Astrocyte (in vitro differentiated cells and primary cell): ENCODE measurements at places on chromosomes 11 and 22. TPM values are rescaled to one million over a fixed set of nuclear protein-coding genes. Genes with fewer than 3 reads are reported as not detected.
A peak's percentile ranks its signal among the peaks of the same experiment; 100 is the strongest.

The MEI1 gene
- 0.19 and 0.64 TPM in 2 replicates for total RNA-seq

DNA sequence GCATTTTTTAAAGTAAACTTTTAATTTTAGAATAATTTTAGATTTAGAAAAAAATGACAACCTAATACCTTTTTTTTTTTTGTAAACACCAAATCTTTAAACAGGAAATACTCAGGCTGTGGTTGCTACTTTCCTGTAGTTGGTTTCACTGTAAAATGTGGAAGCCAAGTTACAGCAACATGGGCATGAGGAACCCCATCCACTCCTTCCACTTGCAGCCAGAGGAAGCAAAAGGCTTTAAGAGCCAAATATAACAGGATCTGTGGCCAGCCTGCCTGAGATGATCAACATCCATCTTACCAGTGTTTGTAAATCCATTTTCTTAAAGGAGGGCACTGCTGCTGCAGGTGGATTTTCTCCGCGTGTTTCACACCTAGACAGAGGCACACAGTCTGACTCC lies 66.2 kb downstream of the TNRC6B start:
- no peak overlapping the region for H3K4me3 ChIP-seq
- no peaks in the 10 kb centered on the region for H3K27me3 ChIP-seq
- DNase-seq: no peak
- H3K27ac ChIP-seq: no peak overlapping the region
- H3K36me3 ChIP-seq: no peaks in the 10 kb centered on the region

The CRYBB3 gene
- 0.43 TPM in 1 of 2 replicates, not detected in the other for total RNA-seq

GRCh38 chr11:126147208-126148111 lies 64.0 kb downstream of the RPUSD4 start:
- no peaks in the 10 kb centered on the region for H3K36me3 ChIP-seq
- no peaks in the 10 kb centered on the region for H3K4me1 ChIP-seq
- no peak overlapping the region for H3K4me3 ChIP-seq
- H3K27me3 ChIP-seq: peaks cover 27% of the 10 kb centered on the region
- DNase-seq: no peak

GRCh38 chr22:27670701-27671412 lies 130.7 kb downstream of the MN1 start:
- no peaks in the 10 kb centered on the region for H3K36me3 ChIP-seq
- no peak for DNase-seq
- peaks cover 29% of the 10 kb centered on the region for H3K4me1 ChIP-seq

The GLYATL2 gene
- total RNA-seq: not detected in 2 replicates

GRCh38 chr11:47987310-47987709 lies 7.0 kb downstream of the PTPRJ start:
- no peak overlapping the region for H3K27ac ChIP-seq
- DNase-seq: no peak
- H3K36me3 ChIP-seq: no peaks in the 10 kb centered on the region
- peaks cover 25% of the 10 kb centered on the region for H3K4me1 ChIP-seq
- no peaks in the 10 kb centered on the region for H3K27me3 ChIP-seq

The CD248 gene
- total RNA-seq: 50.9 and 58.8 TPM in 2 replicates

GRCh38 chr22:31940506-31940905 lies 3.8 kb upstream of the YWHAH start:
- peaks cover 4% of the 10 kb centered on the region for H3K4me1 ChIP-seq
- H3K27me3 ChIP-seq: no peaks in the 10 kb centered on the region
- no peak overlapping the region for H3K27ac ChIP-seq
- no peak overlapping the region for H3K4me3 ChIP-seq

DNA sequence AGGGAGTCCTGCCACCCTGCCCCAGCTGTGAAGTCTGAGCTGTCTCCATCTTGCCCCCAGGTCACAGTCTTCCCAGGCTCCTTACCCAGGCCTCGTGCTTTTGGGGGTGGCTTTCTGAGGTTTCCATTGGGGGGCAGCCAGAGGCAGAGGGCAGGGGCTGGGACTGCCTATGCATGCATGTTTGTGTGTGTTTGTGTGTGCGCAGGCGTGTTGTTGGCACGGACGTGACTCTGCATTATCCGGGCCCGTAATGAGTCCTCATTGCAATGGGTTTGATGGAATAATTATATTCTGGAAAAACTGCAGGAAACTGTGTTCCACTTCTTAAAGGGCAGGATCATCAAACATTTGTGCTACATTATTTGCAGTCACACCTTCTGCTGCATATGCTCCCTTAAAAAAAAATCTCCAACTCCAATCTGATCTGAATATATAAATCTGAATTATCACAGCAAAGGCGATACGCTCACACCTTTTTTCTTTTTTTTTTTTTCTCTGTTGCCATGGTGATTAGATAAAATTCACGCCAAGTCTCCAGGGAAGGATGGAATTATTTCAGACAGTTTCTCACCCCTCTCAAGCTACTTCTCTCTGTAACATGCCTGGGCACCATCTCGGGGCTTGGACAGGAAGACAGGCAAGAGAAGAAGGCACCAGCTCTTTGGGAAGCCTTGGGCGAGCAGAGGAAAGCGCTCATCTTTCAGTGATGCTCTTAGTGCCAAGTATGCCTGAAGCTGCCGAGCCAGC lies 45.9 kb downstream of the DSCAML1 start:
- H3K4me1 ChIP-seq: no peaks in the 10 kb centered on the region
- no peak overlapping the region for H3K27ac ChIP-seq
- H3K27me3 ChIP-seq: peaks cover 2% of the 10 kb centered on the region
- H3K36me3 ChIP-seq: no peaks in the 10 kb centered on the region
- DNase-seq: no peak
- H3K4me3 ChIP-seq: no peak overlapping the region

DNA sequence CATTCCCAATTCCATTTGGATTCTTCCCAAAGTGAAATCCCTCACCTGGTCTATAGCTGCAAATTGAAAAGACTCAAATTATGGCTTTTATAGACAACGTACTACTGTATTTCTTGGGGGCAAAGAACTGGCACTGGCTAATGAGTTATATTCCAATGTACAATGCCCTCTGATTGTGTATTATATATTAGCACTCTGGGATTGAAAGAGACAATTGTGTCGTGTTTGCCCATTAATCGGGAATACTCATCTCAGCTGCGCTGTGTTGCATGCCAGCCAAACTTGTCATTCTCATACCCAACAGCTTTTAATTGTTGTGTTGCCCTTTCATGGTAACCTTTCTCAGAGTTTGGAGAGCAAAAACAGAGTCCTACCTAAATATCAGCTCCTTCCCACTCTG lies 55.0 kb upstream of the ZBTB44 start:
- no peaks in the 10 kb centered on the region for H3K36me3 ChIP-seq
- no peak for DNase-seq
- peaks cover 36% of the 10 kb centered on the region for H3K27me3 ChIP-seq
- H3K4me3 ChIP-seq: no peak overlapping the region
- H3K4me1 ChIP-seq: no peaks in the 10 kb centered on the region

The ADAMTS8 gene
- total RNA-seq: 0.17 and 0.20 TPM in 2 replicates

The DLG2 gene
- total RNA-seq: 1.8 and 2.8 TPM in 2 replicates

The RIMBP3C gene
- 0.23 and 0.43 TPM in 2 replicates for total RNA-seq

DNA sequence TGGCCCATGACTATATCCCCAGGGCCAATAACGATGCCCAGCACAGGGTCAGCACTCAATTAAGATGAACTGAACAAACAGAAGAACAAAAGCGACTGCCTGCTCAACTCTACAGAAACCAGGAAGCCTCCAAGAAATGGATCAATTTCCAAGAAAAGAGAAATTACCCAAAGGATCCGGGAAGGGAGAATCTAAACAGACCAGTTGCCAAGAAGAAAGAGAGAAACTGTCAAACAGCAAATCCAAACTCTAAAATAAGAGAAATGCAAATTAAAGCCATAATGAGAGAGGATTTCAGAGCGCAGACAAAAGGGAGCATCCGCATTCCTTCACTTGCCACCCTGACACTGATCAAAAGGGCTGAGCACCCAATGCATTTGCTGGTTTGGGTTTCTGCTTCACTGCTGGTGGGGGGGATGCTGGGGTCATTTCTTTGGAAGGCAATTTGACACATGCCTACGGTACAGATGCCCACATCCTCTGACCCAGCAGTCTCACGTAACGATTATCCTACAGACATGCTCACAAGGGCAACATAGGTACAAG lies 37.7 kb upstream of the RFPL3 start:
- H3K27ac ChIP-seq: no peak overlapping the region
- no peaks in the 10 kb centered on the region for H3K27me3 ChIP-seq
- H3K4me3 ChIP-seq: no peak overlapping the region
- H3K36me3 ChIP-seq: no peaks in the 10 kb centered on the region
- H3K4me1 ChIP-seq: no peaks in the 10 kb centered on the region
- DNase-seq: no peak

GRCh38 chr22:29313126-29313575 lies 2.3 kb downstream of the RASL10A start:
- no peak overlapping the region for H3K27ac ChIP-seq
- H3K4me1 ChIP-seq: peaks cover 42% of the 10 kb centered on the region
- no peak overlapping the region for H3K4me3 ChIP-seq

GRCh38 chr11:111059726-111060125 lies 185.8 kb upstream of the POU2AF2 start:
- no peak overlapping the region for H3K27ac ChIP-seq
- no peaks in the 10 kb centered on the region for H3K27me3 ChIP-seq
- peaks cover 13% of the 10 kb centered on the region for H3K4me1 ChIP-seq
- H3K36me3 ChIP-seq: no peaks in the 10 kb centered on the region
- DNase-seq: peak; percentile 36

The CBLIF gene
- total RNA-seq: not detected in 2 replicates

DNA sequence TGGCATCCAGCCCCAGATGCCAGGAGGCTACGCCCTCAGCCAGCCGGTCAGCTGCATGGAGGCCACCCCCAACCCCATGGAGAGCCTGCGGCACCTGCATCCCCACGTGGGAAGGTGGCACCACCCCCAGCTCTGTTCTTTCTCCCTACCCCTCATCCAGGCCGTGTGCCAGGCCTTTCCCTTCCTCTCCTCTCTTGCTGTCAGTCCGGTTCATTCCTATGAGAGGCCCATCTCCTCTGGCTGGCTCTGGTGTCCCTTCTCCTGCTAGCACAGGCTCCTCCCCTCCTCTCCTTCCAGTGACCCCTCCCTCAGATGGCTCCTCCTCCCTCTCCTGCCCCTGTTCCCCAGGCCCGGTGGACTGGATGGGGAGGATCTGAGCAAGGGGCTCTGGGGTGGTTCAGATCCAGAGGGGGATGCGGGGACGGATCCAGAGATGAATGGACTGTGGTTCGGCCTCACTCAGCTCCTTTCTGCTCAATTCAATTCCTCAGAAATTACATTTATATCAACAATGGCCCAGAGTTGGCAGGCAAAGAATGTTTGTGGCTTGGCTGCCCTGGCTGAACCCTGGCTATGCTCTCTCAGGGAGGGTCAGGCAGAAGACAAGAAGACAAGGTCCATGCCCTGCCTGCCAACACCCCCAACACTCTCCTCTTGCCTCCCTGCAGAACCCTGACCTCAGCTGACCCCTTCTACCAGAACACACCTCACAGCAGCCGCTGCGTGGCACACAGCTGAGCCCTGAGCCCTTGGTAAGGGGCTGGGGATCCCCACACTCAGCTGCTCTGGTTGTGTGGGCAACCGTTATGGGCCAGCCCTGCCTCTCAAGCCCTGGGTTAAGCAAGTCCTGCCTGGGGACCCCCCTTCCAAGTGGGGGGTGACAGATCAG lies 18.5 kb upstream of the LRRC10B start:
- H3K36me3 ChIP-seq: no peaks in the 10 kb centered on the region
- no peaks in the 10 kb centered on the region for H3K27me3 ChIP-seq
- DNase-seq: peak; percentile 22

The NF2 gene
- 84.8 and 93.4 TPM in 2 replicates for total RNA-seq

DNA sequence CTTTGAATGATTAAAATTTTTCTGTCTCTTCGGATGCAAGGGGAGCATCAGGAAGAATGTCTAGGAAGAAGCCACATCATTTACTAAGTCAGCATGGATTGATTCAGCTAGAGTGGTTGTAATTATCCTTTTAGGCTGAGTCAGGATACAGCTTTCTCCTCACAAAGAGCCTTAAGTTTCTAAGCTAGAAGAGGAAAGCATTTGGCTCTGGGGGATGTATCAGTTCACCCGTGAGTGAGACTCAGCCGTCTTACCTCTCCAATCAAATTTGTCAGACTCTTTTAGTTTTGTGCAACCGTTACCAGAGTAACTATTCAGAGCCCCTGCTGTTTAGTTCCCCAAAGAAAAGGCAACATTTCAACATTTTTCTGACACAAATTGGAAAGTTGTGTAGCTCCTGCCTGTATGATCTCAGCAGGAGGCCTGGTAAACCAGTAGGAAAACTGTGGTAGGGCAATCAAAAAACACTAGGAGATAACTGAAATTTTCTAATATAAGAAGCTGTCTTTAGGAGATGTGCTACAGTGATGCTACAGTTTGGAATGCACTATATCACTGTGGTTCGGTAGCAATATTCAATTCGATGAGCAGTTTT lies 432.4 kb upstream of the LUZP2 start:
- DNase-seq: peak; percentile 23
- no peaks in the 10 kb centered on the region for H3K4me1 ChIP-seq
- H3K4me3 ChIP-seq: no peak overlapping the region
- H3K27me3 ChIP-seq: no peaks in the 10 kb centered on the region

DNA sequence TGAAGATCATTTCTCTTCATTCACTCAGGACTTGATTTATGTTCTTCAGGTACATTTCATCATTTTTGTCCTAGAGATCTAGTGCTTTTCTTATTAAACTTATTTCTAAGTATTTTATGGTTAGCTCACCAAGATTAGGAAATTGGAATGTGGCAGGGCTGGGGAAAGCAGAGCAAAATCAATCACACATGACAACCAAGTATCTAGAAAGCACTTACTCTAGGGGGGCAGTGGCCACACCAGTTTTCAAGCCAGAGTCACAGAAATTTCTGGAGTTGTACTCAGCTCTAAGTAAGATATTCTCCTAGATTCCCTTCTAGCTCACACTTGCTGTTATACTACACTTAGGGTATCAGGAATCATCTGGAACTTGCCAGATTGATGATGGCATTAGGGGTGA lies 33.3 kb upstream of the MYEOV start:
- H3K4me1 ChIP-seq: no peaks in the 10 kb centered on the region
- no peak overlapping the region for H3K27ac ChIP-seq
- peaks cover 4% of the 10 kb centered on the region for H3K27me3 ChIP-seq
- H3K4me3 ChIP-seq: no peak overlapping the region
- no peaks in the 10 kb centered on the region for H3K36me3 ChIP-seq

DNA sequence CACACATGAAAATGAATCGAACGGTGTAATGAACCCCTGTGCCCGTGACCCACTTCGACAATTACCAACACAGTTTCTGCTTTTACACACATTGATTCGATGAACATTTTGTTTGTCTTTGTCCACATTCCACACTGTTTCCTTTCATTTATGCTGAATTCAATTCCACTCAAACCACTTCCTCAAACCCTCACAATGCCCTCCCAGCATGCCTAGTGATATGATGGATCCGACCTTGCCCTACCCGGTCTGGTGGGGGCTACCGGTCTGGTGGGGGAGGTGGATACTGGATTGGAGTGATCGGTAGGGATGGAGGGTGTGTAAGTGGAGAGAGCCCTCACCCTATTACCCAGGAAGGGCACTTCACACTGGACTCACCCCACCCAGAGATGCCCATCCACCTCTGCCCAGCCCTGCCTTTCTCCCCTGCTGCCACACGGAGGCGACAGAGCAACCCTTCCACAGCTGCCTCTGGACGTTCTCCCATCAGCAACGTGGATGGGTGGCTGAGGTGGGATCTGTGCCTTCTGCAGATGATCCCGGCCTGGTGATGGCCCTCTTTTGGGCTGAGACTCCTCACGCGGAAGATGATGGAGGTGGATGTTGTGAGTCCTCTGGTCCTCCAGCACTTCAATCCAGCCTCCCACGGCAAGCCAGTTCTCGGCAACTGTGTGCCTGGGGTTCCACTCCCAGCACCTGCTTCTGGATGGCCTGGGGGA lies 33.0 kb upstream of the P2RY2 start:
- H3K4me3 ChIP-seq: no peak overlapping the region
- H3K27me3 ChIP-seq: no peaks in the 10 kb centered on the region
- H3K27ac ChIP-seq: peak overlapping the region; percentile 24
- peaks cover 17% of the 10 kb centered on the region for H3K4me1 ChIP-seq
